Activated naive CD8-positive, alpha-beta T cell treated with anti-CD3 and anti-CD28 coated beads for 36 hours (primary cell): ENCODE measurements at places on chromosomes 6 and 20.

DNA sequence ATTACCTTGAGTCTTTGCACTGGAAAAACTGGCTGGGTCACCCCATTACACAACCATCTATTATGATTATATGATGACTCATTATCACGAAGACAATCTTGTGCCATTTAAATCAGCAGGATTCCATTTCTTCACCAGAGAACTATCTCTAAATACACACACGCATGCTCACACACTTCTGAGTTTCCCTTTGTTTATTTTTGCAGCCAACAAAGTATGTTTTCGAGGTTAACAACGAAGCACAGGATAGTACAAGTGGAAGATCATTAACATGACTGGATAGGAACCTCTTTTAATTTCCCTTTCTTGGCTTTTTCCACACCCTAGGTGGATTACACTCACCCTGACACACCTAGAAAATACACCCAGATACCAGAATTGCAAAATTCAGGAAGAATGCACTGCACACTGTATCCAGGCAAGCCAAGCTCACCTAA lies 18.9 kb downstream of the PERP start:
- DNase-seq: no peak

- no peak for DNase-seq
Measured at GRCh38 chr20:40986774-40987173, 41.8 kb upstream of the TOP1 start.

- DNase-seq: no peak
Measured at GRCh38 chr20:18256440-18257090, 31.8 kb upstream of the ZNF133 start.

- DNase-seq: no peak
Measured at GRCh38 chr6:43963877-43964658, 163.2 kb downstream of the MRPL14 start.

- DNase-seq: no peak
Measured at GRCh38 chr6:32627831-32628230, 9.4 kb upstream of the HLA-DQA1 start.

DNA sequence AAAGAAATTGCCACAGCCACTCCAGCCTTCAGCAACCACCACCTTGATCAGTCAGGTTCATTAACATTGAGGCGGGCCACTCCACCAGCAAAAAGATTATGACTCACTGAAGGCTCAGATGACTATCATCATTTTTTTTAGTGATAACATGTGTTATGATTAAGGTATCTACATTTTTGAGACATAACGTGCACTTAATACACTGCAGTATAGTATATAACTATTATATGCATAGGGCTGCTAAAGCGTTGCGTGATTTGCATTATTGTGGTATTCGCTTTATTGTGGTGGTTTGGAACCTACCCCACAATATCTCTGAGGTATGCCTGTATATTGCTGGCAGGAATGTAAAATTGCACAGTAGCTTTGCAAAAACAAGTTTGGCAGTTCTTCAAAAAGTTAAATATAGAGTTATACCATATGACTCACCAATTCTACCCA lies 6.8 kb upstream of the RIPK1 start:
- DNase-seq: no peak

DNA sequence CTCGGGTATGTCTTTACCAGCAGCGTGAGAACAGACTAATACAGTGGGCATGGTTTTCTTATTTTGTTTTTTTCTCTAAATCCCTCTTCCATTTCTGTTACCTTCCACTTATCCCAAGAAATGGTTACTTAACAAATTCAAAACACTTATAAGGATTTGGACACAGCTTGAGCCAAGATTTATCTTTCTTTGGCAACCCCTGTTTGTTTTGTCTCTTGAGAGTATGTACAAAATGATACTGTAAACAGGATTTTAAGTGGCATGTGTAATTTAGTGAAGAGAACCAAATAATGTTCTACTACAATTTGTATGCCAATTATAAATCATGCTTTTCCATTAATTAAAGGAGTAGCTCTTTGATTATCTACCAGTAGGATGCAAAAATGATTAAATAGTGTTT lies 51.4 kb downstream of the PPP1R14C start:
- DNase-seq: no peak

GRCh38 chr20:8756410-8756809 lies 312.5 kb upstream of the PLCB4 start:
- DNase-seq: no peak

DNA sequence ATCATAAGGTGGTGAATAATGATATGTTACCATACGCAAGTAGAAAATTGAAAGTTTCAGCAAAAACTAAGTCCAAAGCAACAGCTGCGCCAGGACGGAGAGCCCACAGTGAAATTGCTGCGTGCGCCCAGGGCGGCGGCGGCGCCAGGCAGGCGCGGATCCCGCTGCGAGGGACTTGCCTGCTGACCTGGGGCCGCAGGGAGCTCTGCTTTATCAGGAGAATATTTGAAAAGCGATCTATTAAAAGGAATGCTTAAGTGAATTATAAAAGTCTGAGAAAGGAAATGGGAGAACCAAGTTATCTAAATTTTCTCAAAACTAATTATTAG lies 85.4 kb downstream of the THBS2 start:
- no peak for DNase-seq

DNA sequence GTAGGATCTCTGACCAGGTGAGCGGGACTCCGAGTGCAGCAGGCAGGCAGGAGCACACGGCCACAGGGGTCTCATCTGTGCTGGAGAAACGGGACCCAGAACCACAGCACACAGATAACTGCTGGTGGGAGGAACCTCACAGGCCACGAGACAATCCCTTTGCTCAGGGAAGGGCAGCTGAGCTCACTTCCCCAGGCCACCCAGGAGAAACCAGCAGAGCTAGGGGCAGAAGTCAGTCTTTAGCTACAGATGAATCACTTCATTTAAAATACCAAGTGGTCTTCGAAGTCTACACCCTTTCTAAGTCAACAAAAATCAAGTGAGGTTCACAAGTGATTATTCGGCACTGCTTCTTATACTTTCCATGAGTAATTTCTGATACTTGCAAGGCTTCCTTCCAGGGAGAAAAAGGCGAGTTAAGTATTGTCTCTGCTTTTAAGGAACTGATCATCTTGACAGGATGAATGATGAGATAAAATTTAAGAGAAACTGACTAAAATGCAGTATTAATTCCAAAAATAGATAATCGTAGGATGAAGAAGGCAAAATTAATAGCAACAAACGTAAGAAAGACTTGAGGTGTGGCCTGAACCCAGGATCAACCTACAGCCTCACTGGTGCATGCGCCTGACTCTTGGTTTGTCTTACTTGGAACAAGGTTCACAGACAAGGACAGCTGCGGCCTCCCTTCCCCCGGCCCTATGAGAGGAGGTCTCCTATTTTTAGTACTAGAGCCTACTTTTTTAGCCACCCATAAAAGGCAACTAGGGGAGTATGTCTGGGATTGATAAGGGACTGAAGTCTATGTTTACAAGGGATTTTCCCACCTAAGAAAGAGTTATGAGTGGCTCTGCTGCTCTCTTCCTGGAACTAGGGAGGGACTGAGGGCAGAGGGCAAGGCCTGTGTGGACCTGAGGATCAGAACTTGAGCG lies 233.6 kb downstream of the TTLL2 start:
- no peak for DNase-seq

DNA sequence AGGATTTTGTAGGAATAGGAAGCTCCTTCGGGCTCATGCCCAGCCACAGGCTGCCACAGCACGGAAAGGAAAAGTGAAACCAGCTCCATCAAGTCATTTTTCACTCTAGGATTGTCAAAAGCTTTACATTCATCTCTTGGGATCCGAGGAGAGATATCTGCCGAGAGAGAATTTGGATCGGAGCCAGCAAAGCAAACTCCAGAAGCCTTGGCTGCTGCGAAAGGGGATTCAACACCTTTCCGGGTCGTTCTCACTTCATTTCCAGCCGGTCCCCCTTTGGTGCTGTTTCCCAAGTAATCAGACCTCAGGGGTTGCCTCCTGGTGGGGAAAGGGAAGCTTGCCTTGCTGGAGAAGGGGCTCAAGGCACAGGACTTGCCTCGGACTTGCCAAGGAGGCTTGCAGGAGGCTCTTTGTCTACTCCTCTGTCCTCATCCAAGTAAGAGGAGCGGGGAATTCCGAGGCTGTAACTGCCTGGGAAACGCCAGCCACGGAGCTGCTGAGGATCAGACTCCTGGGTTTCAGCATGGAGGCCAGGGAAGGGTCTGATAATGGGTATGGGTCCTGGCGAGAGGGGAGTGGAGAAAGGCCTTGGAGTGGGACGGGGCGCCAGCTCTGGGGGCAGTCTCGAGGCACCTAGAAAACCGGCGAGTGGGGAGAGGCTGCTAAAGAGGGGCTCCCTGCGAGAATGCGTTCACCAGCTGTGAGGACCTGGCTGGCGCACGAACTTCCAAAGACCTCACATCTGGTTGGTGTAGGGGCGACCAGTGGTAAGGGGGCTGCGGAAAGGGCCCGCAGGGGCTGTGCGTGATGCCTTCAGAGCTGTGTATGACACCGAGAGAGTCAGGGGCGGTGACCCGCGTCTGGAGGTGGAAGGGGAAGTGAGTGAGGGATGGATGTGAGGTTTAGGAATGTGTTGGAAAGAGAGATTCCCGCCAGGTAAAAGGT lies 702 bp downstream of the ETV7 start:
- peak; percentile 13 for DNase-seq

DNA sequence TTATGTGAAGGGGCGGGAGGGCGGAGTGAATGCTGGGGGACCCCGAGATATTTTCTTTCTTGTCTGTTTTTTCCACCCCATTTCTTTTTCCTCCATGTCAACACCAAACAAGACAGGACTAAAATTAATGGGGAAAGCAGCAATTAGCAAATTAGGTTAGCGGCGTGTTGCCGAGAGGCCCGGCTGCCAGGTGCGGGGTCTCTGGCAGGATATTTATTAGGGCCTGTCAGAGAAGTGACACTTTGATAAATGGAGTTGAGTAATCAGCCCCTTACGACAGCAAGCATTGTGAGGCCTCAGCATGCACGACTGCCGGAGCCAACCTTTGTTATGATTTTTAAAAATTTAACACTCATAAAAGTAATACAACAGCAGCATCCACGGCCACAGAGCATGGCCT lies 193.8 kb downstream of the DHX35 start:
- DNase-seq: no peak

DNA sequence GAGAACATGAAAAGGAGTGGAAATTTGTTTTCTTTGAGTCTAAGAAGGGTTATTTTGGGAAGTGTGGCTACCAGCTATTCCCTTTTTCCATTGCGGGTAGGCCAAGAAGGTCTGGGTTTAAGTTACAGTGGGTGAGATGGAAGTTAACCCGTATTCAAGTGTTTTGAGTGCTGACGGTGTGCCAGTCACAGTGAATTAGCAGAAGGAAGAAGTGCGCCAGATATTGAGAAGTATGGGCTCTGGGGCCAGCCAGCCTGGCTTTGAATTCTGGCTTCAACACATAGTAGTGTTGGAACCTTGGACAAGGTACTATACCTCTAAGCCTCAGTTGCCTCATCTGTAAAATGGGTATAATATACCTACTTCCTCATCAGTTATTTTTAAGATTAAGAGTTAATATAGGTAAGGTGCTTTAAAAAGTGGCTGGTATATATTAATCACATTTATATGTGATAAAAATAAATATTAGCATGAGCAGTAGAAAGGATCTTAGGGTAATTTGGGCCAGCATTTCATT lies 16.3 kb downstream of the ZNF76 start:
- no peak for DNase-seq

- no peak for DNase-seq
Measured at GRCh38 chr20:32638848-32639247, 34.9 kb downstream of the C20orf203 start.

GRCh38 chr6:38354037-38354381 lies 285.7 kb downstream of the BTBD9 start:
- no peak for DNase-seq

- DNase-seq: no peak
Measured at GRCh38 chr6:165986914-165987482, 180.7 kb downstream of the TBXT start.

DNA sequence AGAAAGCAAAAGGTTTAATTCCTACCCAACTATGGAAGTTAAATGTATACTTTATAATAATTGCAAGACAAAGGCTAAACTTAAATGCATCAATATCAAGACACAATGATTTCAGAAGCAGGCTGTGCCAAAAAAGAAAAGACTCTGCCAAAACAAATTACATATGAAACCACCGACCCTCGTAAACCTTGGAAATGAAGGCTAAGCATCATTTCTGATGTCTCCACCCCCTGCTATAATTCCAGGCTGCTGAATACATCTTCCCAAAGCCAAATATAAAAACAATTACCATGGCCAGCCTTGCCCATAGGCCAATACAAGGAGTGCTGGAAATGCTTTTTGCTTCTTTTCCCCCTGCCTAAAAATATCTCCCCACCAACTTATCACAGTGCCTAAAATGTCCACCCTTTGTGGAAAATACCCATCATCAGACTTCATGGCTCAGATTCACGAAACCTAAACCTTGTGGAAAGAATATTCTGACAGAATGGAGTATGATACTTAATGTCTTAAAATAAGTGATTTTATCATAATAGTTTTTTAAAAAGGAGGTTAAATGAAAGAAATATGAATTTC lies 37.4 kb downstream of the RCAN2 start:
- no peak for DNase-seq

GRCh38 chr20:31820228-31820627 lies 1.1 kb downstream of the MYLK2 start:
- no peak for DNase-seq

GRCh38 chr20:63175038-63175895 lies 40.7 kb downstream of the YTHDF1 start:
- DNase-seq: no peak

GRCh38 chr20:32078791-32079190 lies 26.7 kb downstream of the HCK start:
- no peak for DNase-seq

GRCh38 chr20:50686821-50687220 lies 4.5 kb downstream of the RIPOR3 start:
- DNase-seq: no peak

DNA sequence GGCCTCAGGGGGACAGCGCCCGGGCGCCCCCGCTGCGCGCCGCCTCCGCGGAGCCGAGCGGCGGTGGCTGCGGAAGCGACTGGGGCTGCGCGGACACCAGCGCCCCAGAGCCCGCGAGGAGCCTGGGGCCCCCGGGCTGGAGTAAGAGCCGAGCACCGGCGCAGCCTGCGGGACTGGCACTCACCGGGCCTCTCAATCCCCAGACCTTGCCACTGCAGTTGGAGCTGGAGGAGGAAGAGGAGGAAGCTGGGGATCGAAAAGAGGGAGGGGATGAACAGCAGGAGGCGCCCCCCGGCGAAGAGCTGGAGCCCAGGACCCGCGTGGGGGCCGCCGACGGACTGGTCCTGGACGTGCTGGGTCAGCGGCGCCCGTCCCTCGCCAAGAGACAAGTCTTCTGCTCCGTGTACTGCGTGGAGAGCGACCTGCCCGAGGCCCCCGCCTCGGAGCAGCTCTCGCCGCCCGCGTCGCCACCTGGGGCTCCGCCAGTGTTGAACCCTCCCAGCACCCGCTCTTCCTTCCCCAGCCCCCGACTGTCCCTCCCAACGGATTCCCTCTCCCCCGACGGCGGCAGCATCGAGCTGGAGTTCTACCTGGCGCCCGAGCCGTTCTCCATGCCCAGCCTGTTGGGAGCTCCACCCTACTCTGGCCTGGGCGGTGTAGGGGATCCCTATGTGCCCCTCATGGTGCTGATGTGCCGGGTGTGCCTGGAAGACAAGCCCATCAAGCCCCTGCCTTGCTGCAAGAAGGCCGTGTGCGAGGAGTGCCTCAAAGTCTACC lies 590 bp downstream of the RNF217 start:
- DNase-seq: peak; percentile 1

GRCh38 chr20:1945660-1946059 lies 48.2 kb downstream of the PDYN start:
- DNase-seq: no peak

GRCh38 chr6:159679091-159680077 lies 13.7 kb downstream of the SOD2 start:
- DNase-seq: peak; percentile 31
